ENCODE measurements at places on chromosomes 7 and 10. TPM values are rescaled to one million over a fixed set of nuclear protein-coding genes. Genes with fewer than 3 reads are reported as not detected.

Gene PCLO
- under 0.01 TPM for total RNA-seq

Gene SBDS
- total RNA-seq: 63.7 TPM

Gene TMEM225B
- total RNA-seq: 1.3 TPM

Gene STOX1
- not detected for total RNA-seq

Gene GPR37
- 4.7 TPM for total RNA-seq

Gene TBXAS1
- 2.1 TPM for total RNA-seq

Gene TRIM50
- not detected for total RNA-seq

Gene ABCB8
- total RNA-seq: 17.8 TPM

Gene OPALIN
- total RNA-seq: not detected

Gene SMO
- total RNA-seq: 8.7 TPM

Gene CCDC146
- total RNA-seq: 2.1 TPM

Gene HOXA7
- total RNA-seq: not detected

Gene SPDYE11
- total RNA-seq: not detected

Gene PKD1L1
- total RNA-seq: under 0.01 TPM

Gene MYPN
- under 0.01 TPM for total RNA-seq

Data from bronchial smooth muscle cell (primary cell).